GM12864 (cell line): ENCODE measurements at places on chromosomes 5 and 9.
A peak's percentile ranks its signal among the peaks of the same experiment; 100 is the strongest.

DNA sequence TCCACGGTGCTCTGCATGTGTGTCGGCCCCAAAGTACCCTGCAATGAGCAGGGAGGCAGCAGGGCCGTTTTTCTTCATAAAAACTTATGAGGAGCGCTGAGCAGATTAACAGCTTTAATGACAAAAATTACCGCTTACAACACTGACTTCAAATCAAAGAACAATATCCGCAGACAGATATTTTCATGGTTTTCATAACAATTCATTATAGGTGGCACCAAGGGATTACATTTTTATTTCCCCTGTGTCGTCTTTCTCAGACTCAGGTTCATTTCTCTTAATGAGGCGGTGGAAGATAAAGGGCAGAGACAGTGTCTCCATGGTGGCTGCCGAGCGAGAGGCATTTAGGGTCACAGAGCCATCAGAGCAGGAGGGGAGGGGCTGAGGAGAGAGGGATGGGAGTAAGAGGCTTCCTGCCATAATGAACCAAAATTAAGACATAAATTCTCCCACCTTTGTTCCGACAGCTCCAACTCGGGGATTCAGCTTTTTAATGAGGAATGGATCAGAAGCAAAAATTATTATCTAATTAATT, 240.7 kb upstream of the CLINT1 start:
- no peak for DNase-seq

DNA sequence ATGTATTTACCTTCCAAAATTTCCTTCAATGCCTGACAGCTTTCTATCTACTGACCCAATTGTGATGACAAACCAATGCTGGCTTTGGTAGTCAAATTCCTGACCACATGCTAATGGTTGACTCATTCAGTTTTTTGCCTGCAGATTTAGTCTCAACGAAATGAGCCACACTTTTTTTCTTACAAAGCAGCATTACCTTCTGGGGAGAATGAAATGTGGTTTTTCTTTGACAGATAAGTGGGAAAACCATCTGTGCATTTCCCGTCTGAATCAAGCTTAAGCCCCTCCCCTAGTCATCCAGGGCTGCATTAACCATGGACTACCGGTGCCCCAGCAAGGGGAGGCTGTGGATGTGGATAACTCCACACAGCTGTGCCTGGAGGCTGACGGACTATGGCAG, 99.6 kb upstream of the TAF11L2 start:
- DNase-seq: no peak

DNA sequence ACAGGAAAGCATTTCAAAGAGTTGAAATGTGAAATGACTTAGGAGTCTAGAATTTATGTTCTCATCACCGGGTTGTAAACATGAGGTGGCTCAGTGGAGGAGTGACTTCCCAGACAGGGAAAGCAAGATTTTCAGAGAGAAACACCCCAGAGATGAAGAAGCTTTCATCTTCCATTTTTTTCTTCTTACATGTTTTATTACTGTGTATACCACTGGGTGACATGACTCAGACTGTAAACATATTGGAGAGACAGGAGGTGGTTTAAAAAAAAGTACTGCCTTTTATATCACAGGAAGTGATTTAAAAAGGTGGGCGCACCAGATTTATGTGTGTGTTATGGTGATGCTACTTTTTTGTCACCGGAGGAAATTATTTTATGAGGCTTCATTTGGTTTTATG, 209.1 kb upstream of the TUT7 start:
- DNase-seq: no peak

DNA sequence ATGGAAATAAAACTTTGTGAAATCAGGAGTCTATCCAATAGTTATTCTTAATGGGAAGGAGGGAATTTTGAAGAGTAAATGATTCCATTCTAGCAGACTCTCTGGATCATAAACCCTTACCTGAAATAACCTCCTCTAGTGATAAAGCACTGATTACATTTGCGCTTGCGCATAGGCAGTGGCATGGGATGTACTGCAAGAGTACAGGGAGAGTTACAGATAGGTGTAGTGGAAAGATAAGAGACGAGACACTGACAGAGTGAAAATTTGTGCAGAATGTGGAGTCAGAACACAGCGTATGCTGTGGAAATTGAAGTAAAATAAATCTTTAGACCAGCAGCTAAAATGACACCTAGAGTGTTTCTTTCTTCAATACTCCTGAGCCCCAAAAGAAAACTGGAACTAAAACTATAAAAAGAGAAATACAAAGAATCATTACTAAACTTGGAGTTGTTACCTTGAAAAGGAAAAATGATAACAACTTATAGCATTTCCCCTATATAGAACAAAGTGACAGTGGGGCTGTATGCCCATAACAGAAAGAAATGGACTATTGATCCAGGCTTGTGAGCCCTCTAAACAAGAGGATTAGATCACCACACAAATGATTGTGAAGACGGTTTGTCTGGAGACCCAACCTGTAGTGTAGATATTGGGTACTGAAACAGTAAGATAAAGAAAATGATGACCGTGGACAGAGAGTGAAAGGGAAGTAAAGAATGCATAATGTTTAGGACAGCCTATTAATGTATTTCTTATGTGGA, 1471.2 kb upstream of the NUDT12 start:
- no peak for DNase-seq

DNA sequence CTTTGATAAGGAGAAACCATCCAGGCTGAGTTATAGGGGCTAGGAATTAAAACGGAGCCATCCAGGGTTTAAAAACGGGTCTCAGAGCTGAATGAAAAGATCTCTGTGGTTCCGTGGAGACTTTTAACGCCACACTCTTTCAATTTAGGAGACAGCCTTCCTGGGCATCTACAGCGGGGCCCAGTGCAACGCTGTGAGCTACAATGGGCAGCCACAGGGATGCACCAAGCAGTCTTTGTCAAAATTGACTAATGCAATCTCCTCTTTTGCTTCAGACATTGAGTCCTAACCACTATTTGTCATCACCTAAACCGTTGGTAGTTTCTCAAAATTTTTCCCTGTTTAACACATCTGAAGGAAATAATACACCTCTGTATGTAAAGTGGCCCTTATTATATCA, 96.6 kb upstream of the ABCA1 start:
- DNase-seq: no peak

DNA sequence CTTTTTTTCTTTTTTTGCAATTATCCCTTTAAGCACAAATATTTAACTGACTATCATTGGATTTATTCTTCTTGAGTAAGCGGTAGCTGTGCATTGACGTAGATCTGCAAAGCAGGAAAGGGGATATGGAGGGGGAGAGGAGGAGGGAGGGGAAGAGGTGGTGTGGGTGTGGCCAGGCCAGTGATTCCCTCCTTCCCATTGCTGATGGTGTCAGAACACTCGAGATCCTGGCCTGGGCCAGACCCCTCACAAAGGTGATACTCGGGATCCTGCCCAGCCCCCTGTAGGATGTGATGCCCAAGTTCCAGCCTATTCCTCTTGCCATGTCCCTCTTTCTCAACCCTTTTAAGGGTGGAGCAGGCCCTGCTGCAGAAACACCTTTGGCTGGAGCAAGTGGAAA, 9.9 kb downstream of the SLC36A3 start:
- no peak for DNase-seq

GRCh38 chr9:17816431-17817027, 237.7 kb downstream of the SH3GL2 start:
- DNase-seq: no peak

GRCh38 chr5:157366741-157367674, 93.0 kb upstream of the NIPAL4 start:
- DNase-seq: no peak

DNA sequence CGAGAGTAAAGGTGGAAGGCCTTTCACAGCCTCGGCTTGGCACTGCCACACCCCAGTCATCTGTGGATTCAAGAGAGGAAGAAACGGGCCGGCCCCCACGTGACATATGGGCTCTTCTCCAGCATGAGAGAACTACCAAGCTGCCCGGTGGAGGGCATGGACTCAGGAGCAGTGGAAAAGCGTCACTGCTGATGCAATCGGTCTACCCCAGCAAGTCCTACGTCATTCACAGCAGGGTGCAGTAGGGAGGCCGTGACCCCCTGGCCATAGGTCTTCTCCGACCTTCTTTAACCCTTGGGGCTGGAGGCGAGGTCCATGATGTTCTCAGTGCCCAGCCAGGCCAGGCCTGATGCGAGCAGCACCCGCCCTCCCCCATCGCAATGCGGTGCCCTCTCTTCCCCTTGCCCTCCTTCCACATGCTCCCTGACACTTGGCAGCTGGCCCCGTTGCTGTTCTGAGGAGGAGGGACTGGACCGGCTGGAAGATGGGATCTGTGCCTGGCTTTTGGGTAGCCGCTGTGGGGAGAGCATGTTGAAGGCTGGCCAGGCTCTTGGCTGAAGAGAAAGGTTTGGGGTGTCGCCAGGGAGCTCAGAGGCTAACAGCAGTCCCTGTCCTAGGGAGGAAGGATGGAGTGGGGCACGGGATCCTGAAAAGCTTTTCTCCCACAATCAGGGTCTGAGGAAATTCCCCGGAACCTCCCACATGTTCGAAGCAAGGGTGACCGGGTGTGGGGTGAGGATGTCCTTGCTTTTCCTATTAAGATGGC, 89.8 kb downstream of the LIFR start:
- no peak for DNase-seq

- DNase-seq: peak; percentile 62
Measured at GRCh38 chr5:14685757-14686156, 21.2 kb downstream of the OTULIN start.

DNA sequence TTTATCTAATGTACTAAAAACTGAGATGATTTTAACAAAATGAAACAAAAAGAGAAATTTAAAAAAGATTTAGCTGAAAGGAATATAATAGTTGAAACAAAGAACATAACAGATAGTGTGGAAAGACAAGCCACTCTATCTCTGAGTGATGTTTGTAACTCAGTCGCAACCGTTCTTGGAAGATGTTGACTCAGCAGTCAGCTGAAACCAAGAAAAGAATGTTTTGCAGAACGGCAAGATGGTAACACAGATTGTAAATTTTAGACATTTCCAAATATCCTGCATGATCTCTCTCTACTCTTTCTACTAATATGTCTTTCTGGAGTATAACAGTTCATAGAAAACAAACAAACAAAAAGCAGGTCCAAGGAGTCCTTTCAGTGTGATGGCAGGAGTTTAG, 746.1 kb upstream of the CDH6 start:
- DNase-seq: no peak

GRCh38 chr9:102405218-102405867, 589.8 kb upstream of the CYLC2 start:
- no peak for DNase-seq
